ENCODE measurements at places on chromosomes 16 and 17.

GRCh38 chr17:51647826-51648225 is 387.5 kb downstream of the UTP18 start:
- DNase-seq: no peak

DNA sequence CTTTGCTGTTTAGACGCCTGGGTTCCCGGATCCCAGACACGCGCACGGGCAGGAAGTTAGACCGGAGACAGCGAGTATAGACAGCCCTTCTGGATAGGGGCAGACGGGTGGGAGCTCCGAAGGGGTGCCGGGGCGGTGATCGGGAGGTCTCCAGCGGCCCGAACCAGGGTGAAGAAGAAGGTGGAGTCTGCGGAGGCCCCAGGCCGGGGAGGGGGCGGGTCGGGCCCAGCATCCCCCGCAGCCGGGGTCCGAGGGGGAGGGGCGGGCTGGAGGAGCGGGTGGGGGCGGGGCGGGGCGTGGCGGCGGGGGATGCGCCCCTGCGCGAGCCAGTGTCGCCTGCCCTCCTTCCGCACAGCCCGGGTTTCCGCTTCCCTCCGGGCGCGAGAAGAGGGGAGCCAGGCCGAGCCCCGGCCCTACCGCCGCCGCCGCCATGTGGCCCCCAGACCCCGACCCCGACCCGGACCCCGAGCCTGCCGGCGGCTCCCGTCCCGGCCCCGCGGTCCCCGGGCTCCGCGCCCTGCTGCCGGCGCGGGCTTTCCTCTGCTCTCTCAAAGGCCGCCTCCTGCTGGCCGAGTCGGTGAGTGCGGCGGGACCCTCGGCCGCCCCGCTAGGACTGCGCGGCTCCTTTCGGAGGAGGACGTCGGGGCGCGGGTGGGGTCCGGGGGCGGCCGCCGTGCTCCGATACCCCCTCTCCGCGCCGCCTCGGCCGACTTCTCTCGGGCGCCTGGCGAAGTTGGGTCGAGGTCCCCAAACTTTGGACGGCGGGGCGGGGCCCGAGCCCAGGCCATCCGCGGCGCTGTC is at the start of gene CMTM3:
CMTM3 (plus strand) TSS at position 329 of the 801 bp plus-strand sequence; CDS start at position 431, 102 bp downstream.
- DNase-seq: peak; percentile 38

DNA sequence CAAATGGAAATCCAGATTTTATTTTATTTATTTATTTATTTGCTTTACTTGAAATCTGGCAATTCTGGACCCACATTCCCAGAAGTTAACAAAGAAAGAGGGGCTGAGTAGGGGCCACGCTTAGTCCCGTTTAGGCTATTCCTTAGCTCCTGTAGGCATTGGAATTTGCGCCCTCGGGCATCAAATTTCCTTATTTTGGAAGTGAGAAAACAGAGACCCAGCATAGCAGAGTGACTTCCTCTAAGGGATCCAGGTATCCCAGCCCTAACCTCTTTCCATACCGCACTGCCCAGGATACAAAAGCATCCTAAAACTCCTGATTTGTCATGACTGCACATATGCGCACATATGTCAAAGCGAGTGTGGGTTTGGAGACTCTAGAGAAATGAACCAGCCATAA is 19.0 kb upstream of the SMG1 start:
- no peak for DNase-seq

DNA sequence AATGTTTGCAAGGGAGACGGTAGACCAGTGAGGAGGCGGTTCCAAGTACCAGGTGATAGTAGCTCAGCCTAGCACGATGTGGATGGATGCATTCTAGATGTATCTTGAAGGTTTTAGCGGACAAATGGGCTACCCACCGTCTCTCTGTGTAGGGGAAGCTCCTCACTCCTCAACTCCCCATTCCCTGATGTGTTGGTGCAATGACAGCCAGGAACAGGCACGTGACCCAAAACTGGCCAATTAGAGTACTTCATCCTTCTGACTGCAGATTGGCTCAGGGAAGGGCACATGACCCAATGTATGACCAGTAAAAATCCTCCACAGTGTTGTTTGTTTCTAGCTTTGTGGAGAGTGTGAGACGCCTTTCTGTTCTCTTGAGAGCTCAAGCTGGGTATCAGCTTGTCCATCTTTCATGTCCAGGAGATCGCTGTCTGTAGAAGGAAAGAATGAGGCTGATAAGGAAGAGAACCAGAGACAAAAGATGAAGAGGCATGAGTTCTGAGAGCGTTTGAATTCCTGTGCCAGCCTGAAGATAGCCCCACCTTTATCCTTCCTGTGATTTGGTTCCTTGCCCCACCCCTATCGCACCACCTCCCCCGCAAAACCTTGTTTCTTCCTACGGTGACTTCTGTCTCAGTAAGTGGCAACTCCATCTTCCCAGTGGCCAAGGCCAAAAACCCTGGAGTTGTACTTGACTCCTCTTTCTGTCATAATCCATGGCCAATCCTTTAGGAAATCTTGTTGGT is 2.3 kb upstream of the BORCS6 start:
- DNase-seq: peak; percentile 73

DNA sequence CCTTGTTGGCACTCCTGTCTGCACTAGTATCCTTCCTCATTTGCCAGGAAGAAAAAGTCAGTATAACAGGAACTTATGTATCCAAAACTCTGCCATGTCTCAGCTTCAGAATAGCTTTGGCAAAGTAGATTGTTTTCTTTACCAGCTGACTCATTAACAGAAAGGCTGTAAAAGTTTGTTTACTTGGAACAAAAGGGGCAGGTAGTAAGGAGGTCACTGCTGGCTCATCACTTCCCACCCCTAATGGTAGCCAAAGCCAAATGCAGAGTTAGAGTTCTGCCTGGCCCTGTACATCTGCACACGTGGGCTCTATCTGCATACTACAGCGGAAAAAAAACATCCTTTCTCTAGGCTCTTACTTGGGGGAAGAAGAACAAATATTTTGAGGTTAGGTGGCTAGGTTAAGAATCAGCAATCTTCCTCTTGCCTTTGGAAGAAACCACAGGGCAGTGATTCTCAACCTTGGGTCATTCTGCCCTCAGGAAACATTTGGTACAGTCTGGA is 90.9 kb upstream of the BCAR1 start:
- DNase-seq: no peak

All from D721Med (cell line).